Stimulated activated CD4-positive, alpha-beta T cell treated with anti-CD3 and anti-CD28 coated beads, Interleukin-1b, Interleukin-23, amount 100 ng/mL, for 1 hour (primary cell): ENCODE measurements at places on chromosomes 13 and 19.

DNA sequence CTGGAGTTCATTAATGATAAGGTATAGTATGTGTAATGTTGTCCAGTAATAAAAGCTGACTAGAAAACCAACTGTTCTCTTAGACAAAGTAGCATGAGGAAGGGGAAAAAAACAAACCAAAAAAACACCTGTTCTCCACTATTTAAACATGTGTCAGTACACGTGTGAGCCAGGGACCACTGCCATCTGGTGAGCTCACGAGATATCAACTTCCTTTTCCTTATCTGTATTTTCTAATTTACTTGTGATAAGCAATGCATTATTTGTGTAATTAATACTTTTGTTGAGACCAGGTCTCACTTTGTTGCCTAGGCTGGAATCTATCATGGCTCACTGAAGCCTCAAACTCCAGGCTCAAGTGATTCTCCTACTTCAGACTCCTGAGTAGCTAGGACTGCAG lies 4.3 kb upstream of the SIX5 start:
- DNase-seq = no peak

GRCh38 chr13:113105921-113106452 lies 396 bp downstream of the F7 start:
- DNase-seq = no peak

GRCh38 chr13:48726711-48727110 lies 73.0 kb downstream of the CYSLTR2 start:
- no peak for DNase-seq

- no peak for DNase-seq
Measured at GRCh38 chr13:22405891-22406290, 735.0 kb downstream of the FGF9 start.

DNA sequence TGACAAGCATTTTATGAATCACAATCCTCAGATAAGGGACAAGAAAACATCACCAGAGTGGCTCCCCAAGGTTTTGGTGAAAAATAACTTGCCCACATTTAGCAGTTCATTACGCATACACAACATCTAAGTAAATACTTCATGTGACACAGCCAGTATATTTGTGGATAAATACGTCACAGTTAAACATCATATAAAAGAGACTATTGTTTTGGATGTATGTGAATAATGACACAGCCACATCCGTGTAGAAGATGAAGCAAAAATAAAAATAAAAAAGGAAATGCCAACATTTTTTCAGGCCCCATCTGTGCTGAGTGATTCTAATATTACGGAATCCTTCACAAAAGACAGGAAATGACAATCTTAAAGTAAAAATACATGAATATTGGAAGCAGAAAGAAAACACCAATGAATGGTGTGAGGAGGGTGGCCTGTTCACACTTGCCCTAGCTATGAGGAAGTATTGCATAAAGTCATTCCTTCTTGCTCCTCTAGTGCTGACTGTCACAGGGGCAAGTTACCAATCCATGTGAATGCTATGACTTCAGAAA lies 457.1 kb downstream of the KLF12 start:
- no peak for DNase-seq

- no peak for DNase-seq
Measured at GRCh38 chr13:99228737-99229691, 28.4 kb downstream of the UBAC2 start.

GRCh38 chr13:41137951-41138350 lies 5.3 kb upstream of the KBTBD6 start:
- DNase-seq = no peak

GRCh38 chr19:35729021-35729420 lies 11.2 kb downstream of the KMT2B start:
- no peak for DNase-seq

- no peak for DNase-seq
Measured at GRCh38 chr13:110407531-110407930, 100.4 kb downstream of the COL4A2 start.

DNA sequence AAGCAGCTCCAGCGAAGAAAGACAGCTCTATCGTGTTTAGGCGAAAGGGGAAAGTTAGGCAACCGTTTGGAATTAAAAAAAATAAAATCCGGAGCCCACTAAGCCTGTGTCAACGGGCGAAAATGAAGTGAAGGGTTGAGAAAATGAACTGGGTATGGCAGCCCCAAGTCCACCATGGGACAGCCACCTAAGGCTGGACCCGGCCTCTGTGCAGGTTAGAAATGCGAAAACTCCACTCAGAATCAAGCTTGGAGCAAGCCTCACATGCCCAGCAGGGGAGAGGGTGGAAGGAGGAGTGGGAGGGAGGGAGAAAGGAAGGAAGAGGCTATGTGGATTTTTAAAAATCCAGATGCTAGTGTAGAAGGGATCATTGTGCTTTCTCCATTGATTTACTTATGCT lies 101.2 kb downstream of the IRS2 start:
- DNase-seq = no peak

DNA sequence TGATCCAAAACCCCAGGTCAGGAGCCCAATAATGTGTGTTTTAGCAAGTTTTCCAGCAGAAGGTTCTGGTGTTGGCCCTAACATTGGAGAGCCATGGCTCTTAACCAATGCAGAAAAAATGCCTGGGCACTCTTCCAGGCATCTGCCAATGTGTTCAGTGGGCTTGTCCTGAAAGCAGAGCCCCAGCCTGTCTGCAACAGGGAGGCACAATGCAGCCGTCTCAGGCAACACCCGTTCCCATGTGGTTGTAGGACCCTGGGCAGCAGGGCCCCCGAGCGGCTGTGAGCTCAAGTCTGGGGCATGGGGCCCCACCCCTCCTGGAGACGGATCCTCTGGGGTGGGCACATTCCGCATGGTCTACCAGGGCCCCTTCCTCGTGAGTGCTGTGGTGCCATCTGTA lies 58.1 kb upstream of the SIAH3 start:
- DNase-seq = no peak

DNA sequence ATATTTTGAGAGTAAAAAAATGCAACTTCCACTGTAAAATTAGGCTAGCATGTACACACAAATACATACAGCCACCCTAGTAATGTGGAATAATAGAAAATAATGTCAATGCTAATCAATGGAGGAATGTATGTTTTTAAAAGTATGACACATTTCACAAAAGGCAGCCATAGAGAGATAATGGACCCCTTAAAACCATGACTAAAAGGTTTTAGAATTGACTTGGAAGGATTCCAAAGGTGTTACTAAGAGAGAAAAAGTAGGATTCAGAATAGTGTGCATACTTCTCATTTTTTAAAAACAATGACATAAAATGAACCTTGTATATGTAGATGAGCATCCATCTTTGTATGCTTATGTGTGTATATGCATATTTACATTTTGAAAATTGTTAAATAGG lies 597.9 kb upstream of the PCDH9 start:
- no peak for DNase-seq

DNA sequence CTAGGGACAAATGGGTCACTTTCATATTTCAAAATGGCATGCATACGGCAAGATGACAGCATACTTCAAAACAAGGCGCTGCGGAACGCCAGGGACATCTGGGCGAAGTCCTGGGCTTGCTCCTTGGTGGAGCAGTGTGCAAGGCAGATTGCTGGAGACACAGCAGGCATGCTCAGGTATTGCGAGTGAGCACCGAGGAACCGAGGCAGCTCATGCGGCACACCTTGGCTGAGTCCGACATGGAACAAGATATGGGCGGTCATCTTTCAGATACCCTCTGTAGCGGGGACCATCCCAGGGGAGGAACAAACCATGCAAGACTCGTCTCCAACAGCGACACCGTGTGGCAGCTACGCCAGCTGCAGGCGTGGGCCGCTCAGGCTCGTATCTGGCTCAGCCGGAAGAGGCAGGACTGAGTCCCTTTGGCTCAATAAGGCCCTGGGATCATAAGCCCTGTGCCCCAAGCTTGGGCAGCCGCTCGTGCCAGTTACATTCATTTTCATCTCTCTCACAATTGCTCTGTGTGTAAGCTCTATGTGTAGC lies 112.4 kb downstream of the NUFIP1 start:
- DNase-seq = no peak

DNA sequence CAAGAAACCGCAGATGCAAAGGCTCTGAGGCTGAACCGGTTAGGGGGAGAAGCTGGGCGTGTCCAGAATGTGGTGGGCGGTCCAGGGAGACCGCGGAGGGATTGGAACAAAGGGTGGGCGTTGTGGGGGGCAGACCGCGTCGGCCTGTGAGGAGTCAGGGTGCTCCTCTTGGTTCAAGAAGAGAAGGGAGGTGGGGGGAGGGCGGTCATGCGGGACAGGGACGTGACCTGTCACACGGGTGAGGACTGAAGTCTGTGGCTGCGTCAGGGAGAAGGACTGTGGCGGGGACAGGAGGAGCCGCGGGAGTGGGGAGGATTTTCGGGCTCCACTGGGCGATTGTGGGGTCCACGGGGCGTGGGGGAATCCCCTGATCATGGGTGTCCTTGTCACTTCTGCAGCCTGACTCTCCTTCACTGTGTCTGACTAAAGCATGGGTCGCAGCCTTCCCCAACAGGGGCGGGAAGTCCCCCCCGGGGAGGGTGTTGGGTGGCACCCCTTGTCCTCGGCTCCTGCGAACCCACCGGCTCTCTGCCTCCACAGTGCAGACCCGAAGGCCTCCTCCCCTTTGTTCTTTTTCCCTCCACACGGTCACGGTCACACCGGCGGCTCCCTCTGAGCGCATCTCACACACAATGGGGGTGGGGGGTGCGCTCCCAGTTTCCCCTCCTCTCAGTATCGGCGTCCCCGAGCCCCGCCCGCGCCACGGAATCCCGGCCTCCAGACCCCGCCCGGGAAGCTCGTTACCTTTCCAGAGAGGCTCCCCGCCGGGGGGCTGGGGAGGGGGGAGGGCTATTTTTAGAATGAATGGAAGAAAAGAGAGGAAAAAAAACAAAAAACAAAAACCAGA lies 16.4 kb upstream of the KCNN1 start:
- DNase-seq = no peak

DNA sequence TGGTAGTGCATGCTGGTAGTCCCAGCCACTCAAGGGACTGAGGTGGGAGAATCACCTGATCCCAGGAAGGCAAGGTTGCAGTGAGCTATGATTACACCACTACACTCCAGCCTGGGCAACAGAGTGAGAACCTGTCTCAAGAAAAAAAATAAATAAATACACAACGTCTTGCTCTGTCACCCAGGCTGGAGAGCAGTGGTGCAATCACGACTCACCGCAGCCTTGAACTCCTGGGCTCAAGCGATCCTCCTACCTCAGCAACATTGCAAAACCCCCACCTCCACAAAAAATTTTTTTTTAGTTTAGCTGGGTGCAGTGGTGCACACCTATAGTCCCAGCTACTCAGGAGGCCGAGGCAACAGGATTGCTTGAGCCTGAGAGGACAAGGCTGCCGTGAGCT lies 8.8 kb downstream of the TPM4 start:
- DNase-seq = no peak

GRCh38 chr13:94588541-94588940 lies 7.4 kb downstream of the TGDS start:
- no peak for DNase-seq

DNA sequence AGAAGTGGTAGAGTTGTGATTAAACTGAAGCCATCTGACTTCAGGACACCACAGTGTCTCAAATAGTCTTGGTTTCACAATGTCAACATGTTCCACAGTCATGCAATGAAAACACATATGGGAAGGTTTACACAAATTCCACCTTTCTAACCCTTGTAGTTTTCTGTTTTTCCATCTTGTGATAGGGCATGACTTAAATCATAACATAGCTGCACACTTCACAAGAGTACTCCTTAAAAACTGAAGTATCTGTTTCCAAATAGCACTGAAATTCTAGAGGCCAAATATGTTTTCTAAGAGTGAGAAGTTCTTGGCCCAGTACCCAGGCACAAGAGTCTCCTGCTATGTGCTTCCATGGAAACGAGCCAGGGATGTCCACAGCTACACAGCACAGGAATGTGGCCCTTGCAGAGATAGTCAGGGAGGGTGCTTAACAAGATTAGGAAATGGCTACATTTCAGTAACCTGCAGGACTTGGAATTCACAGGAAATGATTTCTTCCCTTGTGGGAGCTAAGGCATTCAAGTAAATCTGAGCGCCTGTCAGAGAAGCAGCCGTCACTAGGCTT lies 269.1 kb downstream of the NDFIP2 start:
- DNase-seq = no peak

- no peak for DNase-seq
Measured at GRCh38 chr13:110124201-110124940, 182.6 kb downstream of the COL4A1 start.

DNA sequence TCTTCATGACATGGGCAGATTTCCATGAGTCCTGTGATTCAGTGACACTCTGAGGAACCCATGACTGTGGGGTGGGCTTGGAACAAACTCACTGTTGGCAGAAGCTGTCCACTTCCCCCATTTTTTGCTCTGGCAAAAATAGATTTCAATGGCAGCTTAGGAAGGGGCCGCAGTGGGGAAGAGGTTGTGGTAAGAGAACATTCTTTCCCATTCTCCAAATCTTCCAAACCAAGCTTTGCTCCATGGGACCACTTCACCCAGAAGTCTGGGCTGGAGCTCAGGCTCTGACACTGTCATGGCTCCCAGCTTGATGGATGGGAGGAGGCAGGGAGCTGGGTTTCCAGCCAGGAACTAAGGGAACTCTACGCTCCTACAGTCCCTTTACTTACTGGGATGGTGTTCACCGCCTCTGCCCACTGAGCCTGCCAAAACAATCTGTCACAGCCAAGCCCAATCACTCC lies 24.9 kb upstream of the MEDAG start:
- DNase-seq = no peak

GRCh38 chr19:29040951-29041350 lies 172.0 kb downstream of the UQCRFS1 start:
- no peak for DNase-seq

DNA sequence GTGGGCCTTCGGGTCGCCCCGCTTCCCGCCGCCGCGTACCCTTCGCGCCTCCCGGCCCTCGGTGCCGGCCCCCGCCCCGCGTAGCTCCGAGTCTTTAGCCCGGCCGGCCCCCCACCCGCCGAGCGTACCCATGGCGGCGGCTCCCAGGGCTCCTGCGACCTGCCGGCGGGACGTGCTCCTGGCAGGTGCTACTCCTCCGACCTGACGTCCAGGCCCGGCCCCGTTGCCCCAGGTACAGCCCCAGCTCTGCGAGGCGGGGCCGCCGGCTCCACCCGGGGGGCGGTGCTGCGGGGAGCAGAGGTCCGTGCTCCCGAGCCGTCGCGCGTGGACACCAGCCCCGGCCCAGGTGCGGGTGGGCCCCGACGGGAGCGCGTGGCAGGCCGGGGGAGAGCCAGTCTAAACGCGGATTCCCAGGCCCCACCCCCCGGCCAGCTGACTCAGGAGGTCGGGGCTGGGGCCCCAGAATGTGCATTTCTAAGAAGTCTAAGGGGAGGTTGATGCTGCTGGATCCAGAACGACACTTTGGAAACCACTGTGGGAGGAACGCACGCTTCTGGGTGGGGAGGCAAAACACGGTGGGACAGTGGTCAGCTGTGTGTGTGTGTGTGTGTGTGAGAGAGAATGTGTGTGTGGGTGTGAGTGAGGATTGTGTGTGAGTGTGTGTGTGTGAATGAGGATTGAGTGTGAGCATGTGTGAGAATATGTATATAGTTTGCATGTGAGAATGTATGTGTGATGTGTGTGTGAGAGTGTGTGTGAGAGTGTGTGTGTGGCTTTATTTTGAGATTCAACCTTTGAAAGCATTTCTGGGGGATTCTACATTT lies at the start of gene SLC15A1:
TSS of gene SLC15A1 (minus strand) at position 206 of the 824 bp plus-strand sequence. CDS start at position 132, 74 bp downstream.
- no peak for DNase-seq

- no peak for DNase-seq
Measured at GRCh38 chr13:84896128-84896527, 903.1 kb downstream of the SLITRK6 start.
